Activated T-helper 1 cell treated with Interleukin-2 at 50 U/mL for 16 hours (primary cell): ENCODE measurements at places on chromosomes 5 and 9.

DNA sequence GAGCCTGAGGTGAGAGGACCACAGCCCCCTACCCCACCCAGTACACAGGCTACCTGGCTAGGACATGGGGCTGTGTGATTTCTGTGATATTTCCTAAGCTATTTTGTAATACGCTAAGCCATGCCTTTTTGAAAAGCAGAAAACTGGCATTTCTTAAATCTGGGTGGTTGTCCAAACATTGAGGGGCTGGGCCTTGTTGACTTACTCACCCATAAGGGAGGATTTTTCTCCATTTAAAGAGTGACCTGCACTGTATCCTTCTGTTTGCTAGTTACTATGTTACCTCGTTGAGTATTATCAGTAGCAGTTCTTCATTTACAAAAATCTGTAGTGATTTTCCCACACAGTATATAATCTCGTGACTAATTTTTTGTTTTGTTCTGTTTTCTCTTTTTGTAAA lies 117.5 kb upstream of the OTULINL start:
- no peak for DNase-seq

DNA sequence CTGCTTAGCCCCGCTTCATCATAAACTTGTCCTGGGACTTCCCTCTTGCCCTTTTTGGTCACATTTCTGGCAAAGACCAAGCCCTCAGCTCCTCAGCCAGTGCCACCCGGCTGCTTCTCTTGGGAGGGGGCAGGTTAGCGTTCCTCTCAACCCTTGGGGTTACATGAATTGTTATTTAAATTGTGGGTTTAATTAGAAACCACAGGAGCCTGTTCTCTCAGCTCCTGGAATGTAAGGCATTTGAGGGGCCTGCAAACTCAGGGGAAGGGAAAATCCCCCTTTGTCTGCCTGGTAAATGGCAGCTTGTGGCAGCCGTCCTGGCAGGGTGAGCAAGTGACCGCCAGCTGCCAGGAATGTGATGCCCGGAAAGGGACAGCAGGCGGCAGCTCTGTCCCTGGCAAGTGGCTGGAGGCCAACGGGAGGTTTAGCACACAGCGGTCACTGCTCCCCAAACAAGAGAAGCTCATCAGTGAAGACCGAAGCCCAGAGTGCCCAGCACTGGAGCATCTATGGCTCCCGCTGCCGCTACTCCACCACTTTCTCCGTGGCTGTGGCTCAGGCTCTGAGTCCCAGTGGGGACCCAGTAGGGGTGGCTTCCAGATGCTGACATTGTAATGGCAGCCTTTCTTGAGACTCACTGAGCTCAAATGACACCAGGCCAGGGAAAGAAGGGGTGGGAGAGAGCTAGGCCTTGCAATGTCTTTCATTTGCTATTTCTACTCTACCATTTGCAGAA lies 51.7 kb downstream of the SHB start:
- no peak for DNase-seq

- DNase-seq: no peak
Measured at GRCh38 chr5:170739446-170739845, 44.1 kb upstream of the GABRP start.

DNA sequence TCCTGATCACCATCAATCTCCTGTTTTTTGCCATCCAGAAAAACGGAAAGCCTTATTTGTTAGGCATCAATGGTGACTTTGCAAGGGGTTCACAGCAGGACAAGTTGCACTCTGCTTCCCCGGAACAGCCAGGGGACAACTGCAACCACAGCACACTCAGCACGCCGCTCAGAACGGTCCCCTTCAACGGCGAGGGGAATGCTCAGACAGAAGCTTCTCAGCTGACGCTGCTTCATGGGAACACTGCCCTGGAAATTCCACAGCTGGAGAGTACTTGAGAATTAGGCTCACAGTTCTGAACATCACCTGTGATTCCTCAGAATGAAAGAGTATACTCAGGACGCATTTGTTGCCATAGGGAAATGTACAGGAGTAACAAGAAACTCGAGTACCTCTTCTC lies 40.1 kb upstream of the PLPP6 start:
- no peak for DNase-seq

DNA sequence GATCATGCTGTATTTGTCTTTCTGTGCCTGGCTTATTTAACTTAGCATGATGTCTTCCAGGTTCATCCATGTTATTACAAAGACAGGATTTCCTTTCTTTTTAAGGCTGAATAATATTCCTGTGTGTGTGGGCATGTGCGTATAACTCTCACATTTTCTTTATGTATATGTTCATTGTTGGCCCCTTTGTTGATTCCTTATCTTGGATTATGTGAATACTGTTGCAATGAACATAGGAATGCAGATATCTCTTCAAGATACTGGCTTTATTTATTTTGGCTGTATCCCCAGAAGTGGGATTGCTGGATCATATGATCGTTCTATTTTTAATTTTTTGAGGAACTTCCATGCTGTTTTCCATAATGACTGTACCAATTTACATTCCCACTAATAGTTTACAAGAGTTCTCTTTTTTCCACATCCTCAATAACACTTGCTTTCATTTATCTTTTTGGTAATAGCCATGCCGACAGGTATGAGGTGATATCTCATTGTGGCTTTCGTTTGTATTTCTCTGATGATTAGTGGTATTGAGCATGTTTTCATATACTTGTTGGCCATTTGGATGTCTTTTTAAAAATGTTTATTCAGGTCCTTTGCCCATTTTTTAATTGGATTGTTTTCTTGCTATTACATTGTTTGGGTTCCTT lies 38.0 kb downstream of the CREBRF start:
- no peak for DNase-seq

GRCh38 chr5:140267201-140267540 lies 35.7 kb downstream of the PFDN1 start:
- DNase-seq: no peak

GRCh38 chr5:117893211-117893610 lies 1095.1 kb downstream of the DTWD2 start:
- DNase-seq: no peak

DNA sequence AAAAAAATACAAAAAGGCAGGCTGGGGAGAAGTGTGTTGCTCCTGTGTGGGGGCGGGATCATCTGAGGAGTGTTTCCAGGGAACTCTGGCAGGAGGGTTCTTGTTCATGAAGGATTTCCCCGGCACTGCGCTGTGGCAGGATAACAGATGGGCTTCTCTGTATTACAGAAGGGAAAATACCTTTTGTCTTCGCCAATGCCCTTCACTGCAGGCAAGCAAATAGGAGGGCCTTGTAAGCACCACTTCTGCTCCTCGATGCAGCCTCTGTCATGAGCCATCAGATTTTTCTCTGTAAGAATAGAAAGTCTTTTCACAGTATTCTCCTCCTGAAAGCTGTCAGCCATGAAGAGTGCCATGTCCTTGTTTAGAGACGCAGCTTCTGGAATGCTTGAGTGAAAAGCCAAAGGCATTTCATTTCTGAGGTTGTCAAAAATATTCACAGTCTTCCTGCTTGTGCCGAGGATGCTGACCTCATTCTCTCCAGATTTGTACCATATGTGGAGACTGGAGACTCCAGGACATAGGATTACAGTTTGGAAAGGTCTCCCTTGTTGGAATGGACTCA lies 294.0 kb downstream of the YTHDC2 start:
- DNase-seq: no peak

DNA sequence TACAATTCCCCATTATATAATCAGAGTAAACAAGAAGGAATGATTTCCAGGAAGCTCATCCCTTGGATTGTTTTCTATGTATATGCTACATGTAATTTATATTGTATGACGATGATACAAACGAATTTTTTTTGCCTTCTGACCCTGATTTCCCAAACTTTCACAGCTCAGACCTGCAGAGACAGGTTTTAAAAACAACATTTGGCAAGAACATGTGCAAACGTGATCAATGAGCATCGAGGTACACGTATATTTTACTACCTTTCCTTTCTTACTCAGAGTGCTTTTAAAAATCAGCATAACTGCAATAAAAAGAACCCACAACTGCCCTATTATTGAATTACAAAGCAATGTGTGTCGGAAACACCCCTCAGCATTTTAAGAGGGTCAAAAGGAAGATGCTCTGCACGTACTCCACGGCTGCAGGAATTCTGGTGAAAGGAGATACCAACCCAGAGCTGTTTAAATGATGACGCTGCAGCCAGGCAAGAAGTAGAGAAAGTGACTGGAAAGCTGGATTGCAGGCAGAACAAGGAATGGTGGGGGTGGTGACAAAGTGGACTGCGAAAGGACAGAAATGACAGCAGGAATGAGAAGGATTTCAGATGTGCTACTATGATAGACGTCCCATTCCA lies 533.5 kb downstream of the RAB3C start:
- DNase-seq: no peak

DNA sequence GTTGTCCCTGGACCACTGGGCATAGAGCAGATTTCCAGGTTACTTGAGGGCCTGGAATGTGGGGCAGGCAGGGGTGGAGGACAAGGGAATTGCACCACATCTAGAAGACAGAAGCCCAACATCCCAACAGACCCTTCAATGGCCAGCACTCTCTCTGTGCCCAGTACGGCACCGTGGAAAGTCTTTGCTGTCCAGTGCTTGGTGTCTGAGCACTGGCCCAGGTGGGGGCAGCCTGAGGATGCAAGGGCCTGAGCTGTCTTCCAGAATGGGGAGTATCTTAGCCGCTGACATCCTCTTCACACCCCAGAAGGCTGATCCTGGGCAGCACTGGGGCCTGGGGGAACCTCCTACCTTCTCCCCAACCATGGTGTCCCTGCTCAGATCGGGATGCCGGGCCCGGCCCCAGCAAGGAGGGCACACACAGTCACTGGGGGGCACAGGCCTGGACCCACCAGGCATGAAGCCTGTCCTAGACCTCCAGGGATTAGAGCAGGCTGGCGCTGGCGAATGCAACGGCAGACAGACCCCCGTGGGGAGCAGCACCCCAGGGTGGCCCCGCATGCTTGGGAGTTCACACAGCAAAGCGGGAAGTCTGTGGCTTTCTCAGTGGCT lies 40.6 kb upstream of the OLFM1 start:
- no peak for DNase-seq

GRCh38 chr9:108053555-108054061 lies 564.0 kb upstream of the KLF4 start:
- DNase-seq: no peak

DNA sequence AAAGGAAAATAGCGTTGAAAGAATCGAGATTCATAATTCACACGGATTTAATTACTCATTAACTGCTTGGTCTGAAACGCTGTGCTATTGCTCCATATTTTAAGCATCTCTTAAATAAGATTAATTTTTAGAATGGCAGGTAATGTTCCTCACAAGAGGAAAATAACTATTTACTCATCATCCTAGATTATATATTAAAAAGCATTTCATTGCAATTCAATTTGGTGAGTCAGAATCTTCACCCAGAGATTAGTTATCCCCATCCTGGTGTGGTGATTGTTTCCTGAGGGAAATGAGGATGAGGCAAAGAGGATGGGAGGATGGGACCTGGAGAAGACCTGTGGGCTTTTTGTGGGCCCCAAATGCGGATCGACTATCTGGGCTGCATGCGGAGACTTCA lies 145.5 kb upstream of the MAP1B start:
- no peak for DNase-seq

DNA sequence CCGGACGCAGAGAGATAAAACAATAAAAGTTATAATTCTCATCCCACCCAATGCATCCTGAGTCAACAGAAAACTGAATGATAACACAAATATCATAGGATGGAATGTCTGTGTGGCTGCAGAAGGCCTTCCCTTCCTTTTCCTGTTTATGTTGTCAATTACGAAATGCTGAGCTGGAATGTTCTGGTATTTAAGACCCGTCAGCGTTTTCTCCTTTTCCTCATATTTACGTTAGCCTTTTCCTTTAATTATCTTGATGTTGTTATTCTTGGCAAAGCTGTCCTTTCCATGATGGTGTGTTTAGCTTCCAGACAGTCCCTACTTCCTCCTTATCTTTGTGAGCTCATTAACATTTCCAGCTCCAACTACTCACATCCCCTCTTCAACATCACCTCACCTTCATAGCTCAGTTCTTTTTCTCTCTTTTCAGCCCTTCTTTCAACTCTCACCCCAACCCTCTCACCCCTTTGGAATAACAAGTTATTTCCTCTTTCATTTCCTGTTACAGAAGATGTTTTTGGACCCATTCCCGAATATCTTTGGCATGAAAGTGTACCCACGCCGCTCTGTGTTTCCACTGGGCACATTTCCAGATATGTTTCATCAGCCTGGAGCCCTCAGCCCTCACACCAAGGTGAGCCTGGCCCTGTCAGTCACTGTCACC lies 221.6 kb downstream of the NR2F1-AS1 start:
- no peak for DNase-seq

DNA sequence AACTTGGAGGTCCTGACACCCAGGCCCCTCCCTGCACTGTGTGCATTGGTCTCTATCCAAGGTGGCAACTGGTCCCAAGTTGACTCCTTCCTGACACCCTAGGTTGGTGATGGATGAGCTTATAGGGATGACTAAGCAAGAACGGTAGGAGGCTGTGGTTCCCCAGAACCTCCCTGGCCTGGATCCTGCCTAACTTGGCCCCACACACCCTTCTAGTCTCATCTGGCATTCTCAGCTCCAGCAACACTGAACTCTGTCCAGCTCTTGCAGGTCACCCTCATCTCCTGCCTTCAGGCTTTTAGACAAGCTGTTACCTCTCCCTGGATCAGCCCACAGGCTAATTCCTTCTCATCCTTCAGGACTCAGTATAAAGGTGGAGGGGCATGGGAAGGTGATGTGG lies 16.5 kb downstream of the AQP3 start:
- DNase-seq: no peak

GRCh38 chr5:54242297-54242696 lies 68.1 kb downstream of the ARL15 start:
- DNase-seq: no peak

GRCh38 chr5:170651604-170652277 lies 131.8 kb upstream of the GABRP start:
- DNase-seq: no peak

DNA sequence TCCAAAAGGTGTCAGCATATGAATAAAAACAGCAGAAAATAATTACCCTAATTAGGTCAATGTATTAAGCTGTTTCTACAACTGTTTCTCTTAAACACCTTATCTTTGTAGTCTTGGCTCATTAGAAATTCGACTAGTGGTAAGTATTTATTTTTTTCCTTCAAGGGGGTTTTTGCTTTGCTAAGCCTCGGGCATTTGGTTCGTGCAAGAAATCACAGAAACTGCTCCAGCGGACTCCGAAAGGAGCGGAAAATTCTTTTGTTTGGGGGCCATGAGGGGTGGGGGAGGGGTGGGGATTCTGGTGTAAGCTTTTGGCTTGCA lies 757 bp downstream of the ZBED3 start:
- DNase-seq: no peak

- no peak for DNase-seq
Measured at GRCh38 chr9:87382900-87383299, 114.8 kb upstream of the DAPK1 start.

DNA sequence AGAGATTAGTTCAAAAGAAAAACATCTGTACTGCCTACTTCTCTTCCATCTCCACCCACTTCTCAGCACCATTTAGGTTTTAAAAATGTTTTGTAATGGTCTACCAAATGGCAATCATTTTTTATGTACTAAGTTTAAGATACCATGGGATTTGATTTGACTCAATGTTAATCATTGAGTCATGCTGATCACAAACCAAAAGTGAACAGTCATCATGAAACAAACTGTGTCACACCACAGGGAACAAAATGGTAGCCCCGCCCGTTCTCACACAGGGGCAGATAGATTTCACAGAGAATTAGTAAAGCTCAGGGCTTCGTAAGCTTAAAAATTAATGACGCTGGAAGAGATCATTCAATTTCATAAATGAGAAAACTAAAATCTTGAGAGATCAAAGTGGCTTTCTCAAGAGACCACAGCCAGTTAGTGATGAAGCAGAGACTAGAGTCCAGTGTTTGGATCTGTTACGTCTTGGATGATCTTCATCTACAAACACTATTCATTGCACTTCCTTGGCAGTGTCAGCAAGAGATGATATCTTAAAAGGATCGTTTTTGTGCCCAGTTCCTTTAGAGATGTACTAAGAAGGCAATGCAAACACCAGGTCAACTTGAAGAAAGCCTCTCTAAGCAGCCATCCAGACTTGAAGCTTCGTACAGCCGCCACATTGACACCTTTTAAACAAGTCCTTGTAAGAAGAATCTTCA lies 33.9 kb upstream of the TRIO start:
- DNase-seq: no peak
